ENCODE measurements at places on chromosomes 12 and 14. TPM values are rescaled to one million over a fixed set of nuclear protein-coding genes. Genes with fewer than 3 reads are reported as not detected.

RACGAP1 gene
- 11.6 TPM for total RNA-seq

- H3K27ac ChIP-seq = no peak overlapping the region
- no peak overlapping the region for H3K4me3 ChIP-seq
- DNase-seq = no peak
- H3K36me3 ChIP-seq = peaks cover 7% of the 10 kb centered on the region
- H3K27me3 ChIP-seq = no peaks in the 10 kb centered on the region
- H3K4me1 ChIP-seq = peaks cover 85% of the 10 kb centered on the region
Observed at GRCh38 chr12:111426344-111427185, 20.8 kb downstream of the SH2B3 start.

CLEC2B gene
- 9.7 TPM for total RNA-seq

KRT77 gene
- total RNA-seq = not detected

GRCh38 chr12:4153343-4153892 lies 120.1 kb upstream of the CCND2 start:
- H3K36me3 ChIP-seq = no peaks in the 10 kb centered on the region
- H3K27me3 ChIP-seq = no peaks in the 10 kb centered on the region
- no peak for DNase-seq
- no peak overlapping the region for H3K27ac ChIP-seq

TAS2R7 gene
- total RNA-seq = not detected

DNA sequence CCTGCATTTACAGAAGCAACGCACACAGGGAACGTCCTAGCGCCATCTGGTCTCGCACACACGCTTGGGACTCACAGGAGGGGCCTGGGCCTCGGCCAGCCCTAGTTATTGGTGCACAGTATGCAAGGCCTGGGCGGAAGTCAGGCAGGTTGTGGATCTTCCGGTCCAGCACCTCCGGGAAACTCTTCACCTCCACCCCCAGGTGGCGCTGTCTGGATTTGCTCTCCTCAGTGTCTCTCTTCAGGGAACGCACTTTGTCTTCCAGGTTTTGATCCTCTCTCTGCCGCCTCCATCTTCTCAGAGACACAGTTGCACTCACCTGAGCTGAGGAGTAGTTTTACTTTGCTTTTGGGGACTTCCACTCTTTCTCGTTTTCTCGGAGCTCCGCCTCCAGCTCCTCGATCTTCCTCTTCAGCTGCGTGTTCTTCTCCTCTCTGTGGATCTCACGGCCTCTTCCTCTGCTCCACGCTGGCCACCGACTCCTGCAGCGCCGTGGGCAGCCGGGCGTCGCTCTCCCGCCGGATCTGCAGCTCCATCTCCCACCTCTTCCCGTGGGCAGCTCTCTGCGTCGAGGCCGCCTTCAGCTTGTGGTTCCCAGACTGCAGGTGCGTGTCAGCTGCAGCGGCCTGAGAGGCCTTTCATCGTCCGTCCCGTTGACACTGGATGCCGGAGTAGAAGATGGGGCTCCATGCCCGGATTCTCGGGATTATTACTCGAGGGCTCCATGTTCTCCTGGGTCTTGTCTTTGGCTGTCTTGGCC lies 933.8 kb downstream of the TMEM121 start:
- H3K4me3 ChIP-seq = no peak overlapping the region
- no peaks in the 10 kb centered on the region for H3K36me3 ChIP-seq
- no peaks in the 10 kb centered on the region for H3K4me1 ChIP-seq
- H3K27me3 ChIP-seq = no peaks in the 10 kb centered on the region

DNA sequence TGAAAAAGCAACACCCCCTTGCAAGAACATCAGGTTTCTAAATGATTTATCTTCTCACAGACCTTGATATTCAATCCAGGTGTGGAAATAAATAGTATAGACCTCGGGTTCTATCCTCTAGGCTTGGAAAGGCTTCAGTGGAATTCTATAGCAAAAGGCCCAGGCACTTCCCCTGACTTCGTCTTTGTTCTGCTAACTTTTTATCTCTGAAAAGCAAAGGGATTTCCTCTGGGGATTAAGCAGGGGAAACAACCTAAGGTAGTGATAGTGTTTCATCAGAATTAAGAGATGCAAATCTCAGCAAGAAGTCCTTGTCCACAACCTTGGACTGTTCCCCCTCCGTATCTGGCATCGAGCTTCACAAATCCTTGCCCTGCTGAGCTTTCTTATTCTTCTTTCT lies 59.5 kb upstream of the DUSP6 start:
- H3K36me3 ChIP-seq = no peaks in the 10 kb centered on the region
- no peaks in the 10 kb centered on the region for H3K4me1 ChIP-seq
- no peak overlapping the region for H3K4me3 ChIP-seq
- DNase-seq = no peak

- no peak overlapping the region for H3K4me3 ChIP-seq
- no peak overlapping the region for H3K27ac ChIP-seq
- peaks cover 70% of the 10 kb centered on the region for H3K36me3 ChIP-seq
- DNase-seq = no peak
Observed at GRCh38 chr14:30907659-30908057, 33.3 kb downstream of the COCH start.

DNA sequence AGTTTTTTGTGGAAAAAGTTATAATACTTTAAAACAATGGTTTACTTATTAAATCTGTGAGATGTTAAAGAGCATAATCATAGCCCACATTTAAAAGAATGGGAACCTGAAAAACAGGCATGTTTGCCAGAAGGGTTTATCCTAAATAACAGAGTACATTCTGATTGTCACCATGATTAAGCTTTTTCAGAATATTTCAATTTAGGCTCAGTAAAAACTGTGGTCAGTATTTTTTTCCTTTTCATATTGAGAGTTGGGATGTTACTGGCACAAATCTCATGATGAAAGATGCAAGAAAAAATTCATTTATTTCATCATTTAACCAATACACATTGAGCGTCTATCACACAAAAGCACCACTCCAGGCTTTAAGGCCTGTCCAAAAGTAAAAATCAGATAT lies 18.6 kb downstream of the EPS8 start:
- DNase-seq = no peak
- H3K27ac ChIP-seq = no peak overlapping the region
- no peak overlapping the region for H3K4me3 ChIP-seq
- no peaks in the 10 kb centered on the region for H3K27me3 ChIP-seq

- no peaks in the 10 kb centered on the region for H3K36me3 ChIP-seq
- H3K27me3 ChIP-seq = no peaks in the 10 kb centered on the region
- H3K4me3 ChIP-seq = no peak overlapping the region
- H3K4me1 ChIP-seq = no peaks in the 10 kb centered on the region
- no peak for DNase-seq
- H3K27ac ChIP-seq = no peak overlapping the region
Observed at GRCh38 chr12:99024870-99025269, 379.8 kb downstream of the APAF1 start.

GRCh38 chr14:94458558-94459205 lies 6.1 kb upstream of the SERPINA11 start:
- H3K27me3 ChIP-seq = peaks cover 11% of the 10 kb centered on the region
- no peak for DNase-seq
- no peaks in the 10 kb centered on the region for H3K4me1 ChIP-seq
- H3K4me3 ChIP-seq = no peak overlapping the region
- H3K27ac ChIP-seq = no peak overlapping the region
- H3K36me3 ChIP-seq = no peaks in the 10 kb centered on the region

DNA sequence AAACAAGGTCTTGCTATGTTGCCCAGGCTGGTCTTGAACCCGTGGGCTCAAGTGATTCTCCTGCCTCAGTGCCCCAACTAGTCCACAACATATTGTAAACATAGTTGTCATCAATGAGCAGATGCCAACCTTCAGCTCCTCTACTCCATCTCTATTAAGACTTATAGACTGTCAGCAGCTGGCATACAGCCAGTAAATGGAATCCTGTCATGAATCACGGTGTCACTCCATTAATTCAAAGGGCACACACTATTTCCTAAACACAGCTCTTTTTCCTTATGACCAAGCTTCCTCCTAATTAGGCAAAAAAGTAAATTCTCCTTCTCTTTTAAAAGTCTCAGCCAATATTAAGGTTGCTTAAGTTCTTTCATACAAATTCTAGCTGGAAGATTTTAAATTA lies 111.2 kb downstream of the ITPR2 start:
- no peak for DNase-seq
- H3K4me3 ChIP-seq = no peak overlapping the region
- no peak overlapping the region for H3K27ac ChIP-seq
- no peaks in the 10 kb centered on the region for H3K27me3 ChIP-seq
- H3K4me1 ChIP-seq = peaks cover 19% of the 10 kb centered on the region
- H3K36me3 ChIP-seq = no peaks in the 10 kb centered on the region

DNA sequence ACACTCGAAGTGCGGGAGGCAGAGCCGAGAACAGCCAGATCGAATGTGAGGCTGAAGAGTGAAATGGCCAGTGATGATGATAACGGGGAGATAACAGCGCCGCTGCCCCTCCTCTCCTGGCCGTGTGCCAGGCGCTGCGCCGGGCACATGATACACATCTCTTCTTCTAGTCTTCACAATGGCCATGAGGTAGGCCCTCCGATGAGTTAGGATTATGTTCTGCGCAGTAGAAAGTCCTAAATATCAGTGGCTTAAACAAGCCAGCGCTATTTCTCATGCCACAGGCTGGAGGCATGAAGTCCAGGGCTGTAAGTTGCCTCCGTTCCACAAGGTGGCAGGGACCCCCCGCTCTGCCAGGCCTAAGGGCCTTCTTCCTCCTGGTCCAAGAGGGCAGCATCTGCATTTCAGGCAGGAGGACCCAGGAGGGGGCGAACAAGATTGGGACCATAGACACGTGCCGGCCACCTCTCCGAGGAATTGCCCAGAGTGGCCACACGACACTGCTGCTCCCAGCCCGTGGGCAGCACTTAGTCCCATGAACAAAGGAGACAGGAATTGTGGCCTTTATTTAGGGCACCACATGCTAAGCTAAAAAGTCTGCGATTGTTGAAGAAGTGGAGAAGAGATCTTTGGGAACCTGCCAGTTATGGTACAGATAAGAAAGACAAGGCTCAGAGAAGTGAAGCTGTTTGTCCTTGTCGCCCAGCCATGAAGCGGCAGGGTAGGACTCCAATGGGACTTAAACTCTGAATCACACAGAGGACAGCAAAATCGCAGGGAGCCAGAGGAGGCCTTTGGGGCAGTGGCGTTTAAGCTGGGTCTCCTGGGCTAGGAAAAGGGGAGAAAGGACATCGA lies 10.9 kb upstream of the HVCN1 start:
- DNase-seq = no peak
- no peaks in the 10 kb centered on the region for H3K27me3 ChIP-seq
- peaks cover 16% of the 10 kb centered on the region for H3K4me1 ChIP-seq
- no peaks in the 10 kb centered on the region for H3K36me3 ChIP-seq
- no peak overlapping the region for H3K4me3 ChIP-seq
- H3K27ac ChIP-seq = no peak overlapping the region

GRCh38 chr14:38860530-38860929 lies 242.5 kb downstream of the SEC23A start:
- DNase-seq = no peak
- no peaks in the 10 kb centered on the region for H3K4me1 ChIP-seq
- no peaks in the 10 kb centered on the region for H3K36me3 ChIP-seq
- no peaks in the 10 kb centered on the region for H3K27me3 ChIP-seq

Measured in esophagus muscularis mucosa (tissue), 4 donors.